GM04504 (cell line): ENCODE measurements at places on chromosomes 4 and X.

GRCh38 chr4:107890779-107891178, 40.6 kb upstream of the CYP2U1 start:
- DNase-seq: no peak

DNA sequence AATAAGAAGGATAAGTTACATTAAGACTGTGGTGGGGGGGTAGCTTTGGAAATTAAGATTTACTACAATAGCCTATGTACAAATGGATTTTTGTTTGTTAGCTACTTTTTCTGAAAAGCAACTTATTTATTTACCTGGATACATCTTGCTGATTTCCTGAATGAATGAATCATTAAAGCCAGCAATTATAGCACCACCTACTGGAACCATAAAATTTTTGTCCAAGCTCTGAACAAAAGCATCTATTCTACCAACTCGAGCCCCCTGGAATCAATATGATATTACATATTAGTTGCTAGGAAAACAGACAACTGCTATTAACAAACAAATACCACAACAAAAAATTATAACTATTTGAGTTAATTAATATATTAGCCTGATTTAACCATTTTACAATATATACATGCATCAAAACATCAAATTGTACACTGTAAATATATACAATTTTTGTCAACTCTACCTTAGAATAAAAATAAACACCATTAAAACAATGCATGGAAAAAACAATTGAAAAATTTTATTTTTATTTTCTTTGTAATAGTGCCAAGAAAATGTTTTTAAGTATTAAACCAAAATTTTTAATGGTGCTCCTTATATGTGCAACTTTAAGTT, 15.3 kb downstream of the SEPSECS start:
- DNase-seq: peak; percentile 15

DNA sequence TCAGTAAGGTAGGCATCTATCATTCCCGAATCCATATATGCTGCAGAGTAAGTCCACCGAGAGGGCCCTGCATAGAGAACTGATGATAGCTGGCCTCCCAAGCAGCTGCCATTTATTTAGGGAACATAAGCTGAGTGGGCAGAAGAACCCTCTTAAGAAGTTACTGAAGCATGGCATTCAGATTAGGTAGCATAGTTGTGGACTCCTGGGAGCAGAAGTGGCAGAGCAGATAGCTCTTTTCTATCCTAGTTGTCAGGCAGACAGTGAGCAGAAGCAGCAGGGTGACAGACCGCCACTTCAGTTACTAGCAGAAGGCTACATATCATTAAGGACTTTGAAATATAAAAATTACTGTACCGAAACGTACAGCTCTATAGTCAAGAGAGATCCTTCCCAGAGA, 454.7 kb downstream of the PPP4R3C start:
- no peak for DNase-seq

DNA sequence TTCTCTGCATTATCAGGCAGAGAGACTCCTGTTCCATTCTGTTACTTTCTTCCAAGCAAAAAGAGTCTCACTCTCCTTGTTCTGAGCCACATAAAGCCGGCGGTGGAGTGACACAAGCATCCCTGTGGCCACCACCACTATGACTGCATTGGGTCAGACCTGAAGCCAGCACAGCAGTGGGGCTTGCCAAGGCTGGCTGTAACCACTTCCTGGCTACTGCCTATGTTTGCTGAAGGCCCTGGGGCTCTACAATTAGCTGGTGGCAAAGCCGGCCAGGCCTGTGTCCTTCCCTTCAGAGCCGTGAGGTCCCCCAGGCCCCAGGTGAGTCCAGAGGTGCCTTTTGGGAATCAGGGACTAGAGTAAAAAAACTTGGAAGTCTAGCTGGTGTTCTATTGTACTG, 31.8 kb downstream of the PLAC8 start:
- no peak for DNase-seq

DNA sequence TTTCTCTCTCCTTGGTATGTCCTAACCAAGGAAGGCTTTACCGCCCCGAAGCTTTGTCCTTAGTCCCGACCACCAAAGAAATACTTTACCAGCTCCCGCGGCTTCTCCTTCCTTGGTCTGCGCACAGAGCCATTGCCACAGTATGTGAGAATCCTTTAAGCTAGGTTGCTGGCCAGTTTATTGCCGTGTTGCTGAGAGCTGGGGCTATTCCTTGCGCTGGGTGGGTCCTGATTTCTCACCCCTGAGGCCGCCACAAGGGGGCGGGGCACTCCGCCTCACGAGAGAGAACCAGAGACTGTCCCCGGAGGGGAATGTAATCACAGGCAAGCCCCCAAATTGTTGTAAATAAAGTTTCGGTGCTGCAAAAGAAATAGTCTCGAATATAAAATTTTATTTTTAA, 331.0 kb upstream of the PCDH10 start:
- DNase-seq: no peak

DNA sequence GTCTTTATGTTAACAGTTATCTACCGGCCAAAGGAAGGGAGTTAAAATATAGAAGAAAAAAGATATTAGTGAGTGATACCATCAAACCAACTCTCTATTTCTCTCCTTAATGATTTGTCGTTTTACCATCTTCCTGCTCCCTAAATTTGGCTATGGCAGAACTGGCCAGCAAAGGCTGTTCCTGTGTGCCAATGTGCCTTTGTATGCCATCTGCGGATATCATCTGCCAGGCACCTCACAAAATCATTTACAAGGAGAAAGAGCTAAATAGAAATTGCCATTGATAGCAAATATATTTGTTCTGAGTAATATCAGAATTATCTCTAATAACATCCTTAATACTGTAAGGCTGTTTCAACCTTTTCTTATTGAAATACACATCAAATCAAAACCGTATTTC, 22.4 kb downstream of the GPM6A start:
- DNase-seq: no peak

DNA sequence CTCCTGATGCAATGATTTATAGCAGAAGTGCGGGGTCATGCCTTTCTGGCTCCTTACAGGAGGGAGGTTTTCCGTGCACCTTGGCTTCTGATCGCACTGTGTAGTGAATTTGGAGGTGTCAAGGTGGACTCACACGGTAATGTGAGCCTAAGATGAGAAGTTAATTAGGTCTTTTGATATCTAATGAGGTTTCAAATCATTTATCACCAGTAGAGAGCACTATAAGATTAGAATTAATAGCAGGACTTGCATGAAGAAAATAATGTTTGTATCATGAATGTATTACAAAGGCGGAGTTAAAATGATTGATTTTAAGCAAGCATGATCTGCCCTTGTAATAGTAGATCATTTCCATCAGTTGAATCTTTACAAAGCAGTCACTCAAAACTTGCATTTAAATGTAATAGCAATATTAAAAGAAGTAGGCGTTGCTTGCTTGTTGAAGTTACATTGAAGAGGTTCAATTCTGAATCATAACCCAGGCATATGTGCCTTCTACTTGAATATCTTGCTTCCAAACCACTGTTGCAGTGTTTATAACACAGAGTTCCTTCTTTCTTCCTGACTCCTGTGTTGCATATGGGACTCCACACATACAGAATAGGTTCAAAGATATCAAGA, 152.1 kb downstream of the FMR1NB start:
- no peak for DNase-seq

GRCh38 chrX:101136235-101136634, 38.2 kb downstream of the CENPI start:
- no peak for DNase-seq

GRCh38 chrX:1244164-1245076, 24.2 kb upstream of the CSF2RA start:
- no peak for DNase-seq

GRCh38 chr4:6715704-6716017, 313 bp upstream of the BLOC1S4 start:
- no peak for DNase-seq

DNA sequence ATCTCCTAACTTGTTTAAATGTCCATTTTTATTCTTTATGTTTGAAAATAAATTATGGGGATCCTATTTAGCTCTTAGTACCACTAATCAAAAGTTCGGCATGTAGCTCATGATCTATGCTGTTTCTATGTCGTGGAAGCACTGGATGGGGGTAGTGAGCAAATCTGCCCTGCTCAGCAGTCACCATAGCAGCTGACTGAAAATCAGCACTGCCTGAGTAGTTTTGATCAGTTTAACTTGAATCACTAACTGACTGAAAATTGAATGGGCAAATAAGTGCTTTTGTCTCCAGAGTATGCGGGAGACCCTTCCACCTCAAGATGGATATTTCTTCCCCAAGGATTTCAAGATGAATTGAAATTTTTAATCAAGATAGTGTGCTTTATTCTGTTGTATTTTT, 27.6 kb downstream of the NUDT6 start:
- no peak for DNase-seq

GRCh38 chr4:104591510-104591911, 96.8 kb upstream of the CXXC4 start:
- DNase-seq: no peak

DNA sequence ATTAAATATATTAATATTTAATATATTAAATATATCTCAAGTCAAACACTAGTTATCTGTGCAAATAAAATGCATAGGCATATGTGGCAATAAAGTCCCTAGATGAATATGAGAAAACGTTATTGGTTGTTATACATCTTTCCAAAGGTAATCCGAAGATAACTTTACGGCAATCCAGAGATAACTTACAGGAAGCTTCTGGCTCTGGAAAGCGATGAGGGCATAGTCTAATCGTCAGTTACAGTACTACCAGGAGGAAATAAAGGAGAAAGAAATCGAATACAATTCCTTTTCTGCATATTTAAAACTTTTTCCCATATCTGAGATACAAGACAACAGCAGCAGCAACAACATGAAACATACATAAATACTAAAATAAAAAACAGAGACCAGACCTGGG, 35.3 kb downstream of the CNOT6L start:
- no peak for DNase-seq

- no peak for DNase-seq
Observed at GRCh38 chrX:135295238-135295943, 13.9 kb upstream of the ETDC start.
